ENCODE measurements at places on chromosomes 12 and 14. TPM values are rescaled to one million over a fixed set of nuclear protein-coding genes. Genes with fewer than 3 reads are reported as not detected.
A peak's percentile ranks its signal among the peaks of the same experiment; 100 is the strongest.

GRCh38 chr12:49985981-49986380 lies 13.2 kb downstream of the AQP6 start:
- no peaks in the 10 kb centered on the region for H3K27me3 ChIP-seq
- DNase-seq = no peak
- no peak overlapping the region for H3K4me3 ChIP-seq
- H3K36me3 ChIP-seq = peaks cover 11% of the 10 kb centered on the region
- no peak overlapping the region for H3K27ac ChIP-seq

GRCh38 chr12:6551063-6551461 lies 4.8 kb downstream of the IFFO1 start:
- peak overlapping the region; percentile 93 for H3K27ac ChIP-seq
- H3K27me3 ChIP-seq = peaks cover 3% of the 10 kb centered on the region
- DNase-seq = no peak
- peaks cover 82% of the 10 kb centered on the region for H3K4me1 ChIP-seq
- H3K4me3 ChIP-seq = peak overlapping the region; percentile 98

DNA sequence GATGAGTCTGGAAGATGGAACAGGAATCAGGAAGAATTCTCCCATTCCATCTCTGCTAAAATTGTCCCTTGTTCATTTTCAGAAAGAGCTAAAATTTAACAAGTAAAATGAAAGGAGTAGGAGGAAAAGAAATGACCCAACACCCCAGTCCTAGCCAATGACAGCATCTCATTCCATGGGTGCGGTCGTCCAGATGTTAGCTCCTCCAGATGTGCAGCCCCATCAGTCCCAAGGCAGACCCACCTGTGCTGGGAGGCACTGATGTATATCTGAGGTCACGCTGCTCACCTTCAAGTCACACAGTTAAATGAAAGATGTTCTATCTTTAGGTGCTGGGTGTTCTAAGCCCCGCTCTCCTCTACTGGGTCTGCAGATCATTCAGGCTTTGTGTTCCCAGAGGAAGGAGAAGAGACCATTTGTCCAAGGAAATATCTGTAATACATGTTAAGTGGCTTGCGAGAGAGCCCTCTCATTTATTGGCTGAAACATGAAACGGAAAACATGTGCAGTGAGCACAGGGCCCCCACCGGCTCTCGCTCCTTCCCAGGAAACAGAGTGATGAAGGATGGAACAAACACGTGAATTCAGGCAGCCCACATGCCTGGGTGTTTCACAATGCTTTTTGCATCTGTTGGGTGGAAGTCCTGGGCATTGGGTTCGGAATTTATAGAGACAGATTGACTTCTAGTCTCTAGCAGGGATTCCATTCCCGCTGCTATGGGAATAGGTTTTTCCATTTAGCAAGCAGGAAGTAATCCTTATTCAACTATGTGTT lies 294.6 kb downstream of the NUAK1 start:
- no peak overlapping the region for H3K27ac ChIP-seq
- peak; percentile 6 for DNase-seq
- H3K27me3 ChIP-seq = no peaks in the 10 kb centered on the region
- no peaks in the 10 kb centered on the region for H3K36me3 ChIP-seq
- H3K4me3 ChIP-seq = no peak overlapping the region

DNA sequence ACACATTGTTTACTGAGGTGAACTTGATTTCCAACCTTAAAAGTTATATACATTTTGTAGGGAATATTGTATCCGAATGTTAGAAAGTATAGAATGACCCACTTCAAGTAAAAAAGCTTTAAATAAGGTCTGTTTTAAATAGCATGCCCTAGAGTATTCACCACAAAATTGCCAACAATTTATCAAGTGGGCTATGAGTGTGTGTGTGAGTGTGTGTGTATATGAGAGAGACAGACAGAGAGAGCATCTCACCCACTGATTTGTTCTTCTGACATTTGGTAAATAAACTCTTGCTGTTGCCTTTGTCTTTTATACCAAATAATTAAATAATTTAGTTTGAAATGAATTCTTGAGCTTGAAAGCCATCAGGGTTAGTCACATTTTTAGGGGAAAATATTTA lies 29.8 kb upstream of the RAP1B start:
- H3K4me3 ChIP-seq = no peak overlapping the region
- no peaks in the 10 kb centered on the region for H3K27me3 ChIP-seq
- no peak overlapping the region for H3K27ac ChIP-seq
- H3K36me3 ChIP-seq = no peaks in the 10 kb centered on the region
- no peak for DNase-seq

DNA sequence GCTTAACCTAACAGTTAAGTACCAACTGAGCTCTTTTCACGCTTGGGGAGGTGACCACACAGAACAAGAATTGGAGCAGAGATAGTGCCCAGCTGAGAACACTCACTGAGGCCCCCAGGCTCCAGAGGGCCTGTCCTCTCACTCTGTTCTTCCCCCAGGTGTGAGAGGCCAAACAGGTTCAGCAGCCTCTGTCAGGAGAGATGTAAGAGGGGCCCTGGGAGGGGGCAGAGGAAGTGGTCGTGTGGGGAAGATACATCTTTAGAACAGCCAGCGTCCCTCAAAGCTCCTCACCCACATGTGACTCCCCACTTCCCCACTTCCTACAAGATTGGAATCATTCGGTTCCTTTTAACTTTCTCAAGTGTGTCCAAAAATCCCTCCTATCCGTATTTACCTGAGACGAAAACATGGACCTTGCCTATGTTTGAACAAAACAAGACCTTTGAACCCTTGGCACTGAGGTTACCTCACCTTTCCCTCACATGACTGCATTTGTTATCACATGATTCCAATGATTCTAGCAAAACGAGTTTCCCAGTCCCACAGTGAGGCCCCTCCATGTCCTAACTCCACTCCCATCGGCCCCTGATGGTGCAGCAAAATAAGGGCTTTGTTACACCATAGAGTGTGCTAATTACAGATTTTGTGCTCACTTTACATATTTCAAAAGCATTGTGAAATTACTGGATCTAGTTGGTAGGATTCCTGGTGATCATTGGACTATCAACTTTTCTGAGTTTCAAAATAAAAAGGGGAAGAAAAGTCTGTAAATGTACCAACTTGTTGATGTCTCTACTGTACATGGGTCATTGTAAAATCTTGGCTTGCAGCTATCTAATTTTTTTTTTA lies 40.0 kb upstream of the PAPOLA start:
- DNase-seq = no peak
- H3K4me3 ChIP-seq = no peak overlapping the region
- no peaks in the 10 kb centered on the region for H3K36me3 ChIP-seq
- H3K27ac ChIP-seq = no peak overlapping the region
- no peaks in the 10 kb centered on the region for H3K4me1 ChIP-seq

GRCh38 chr12:83183132-83183531 lies 496.4 kb downstream of the TMTC2 start:
- no peaks in the 10 kb centered on the region for H3K4me1 ChIP-seq
- H3K4me3 ChIP-seq = no peak overlapping the region
- H3K36me3 ChIP-seq = peaks cover 3% of the 10 kb centered on the region
- no peak overlapping the region for H3K27ac ChIP-seq
- DNase-seq = no peak

DNA sequence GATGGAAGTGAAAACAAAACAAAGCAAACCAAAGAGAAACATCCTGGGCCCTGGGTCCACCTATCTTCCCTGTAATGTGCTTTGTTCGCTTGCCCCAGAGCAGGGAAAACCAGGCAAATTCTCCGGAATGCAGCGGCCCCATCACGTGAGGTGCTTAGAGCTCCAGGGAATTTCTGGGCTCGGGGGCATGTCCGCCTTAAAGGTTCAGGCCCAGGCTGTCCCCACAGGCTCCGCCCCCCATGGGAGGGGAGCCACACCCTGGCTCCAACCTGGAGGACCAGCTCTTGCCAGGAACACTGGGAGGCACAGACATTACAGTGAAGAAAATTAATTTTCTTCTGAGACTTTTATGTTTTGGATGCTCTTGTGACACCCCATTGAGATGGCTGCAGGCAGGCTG lies 69.9 kb downstream of the RBM19 start:
- H3K27ac ChIP-seq = no peak overlapping the region
- DNase-seq = no peak
- H3K4me3 ChIP-seq = no peak overlapping the region

- no peak for DNase-seq
- H3K4me1 ChIP-seq = no peaks in the 10 kb centered on the region
- H3K27me3 ChIP-seq = no peaks in the 10 kb centered on the region
- H3K4me3 ChIP-seq = no peak overlapping the region
- H3K27ac ChIP-seq = no peak overlapping the region
Observed at GRCh38 chr12:108313606-108314351, 25.3 kb downstream of the CMKLR1 start.

DNA sequence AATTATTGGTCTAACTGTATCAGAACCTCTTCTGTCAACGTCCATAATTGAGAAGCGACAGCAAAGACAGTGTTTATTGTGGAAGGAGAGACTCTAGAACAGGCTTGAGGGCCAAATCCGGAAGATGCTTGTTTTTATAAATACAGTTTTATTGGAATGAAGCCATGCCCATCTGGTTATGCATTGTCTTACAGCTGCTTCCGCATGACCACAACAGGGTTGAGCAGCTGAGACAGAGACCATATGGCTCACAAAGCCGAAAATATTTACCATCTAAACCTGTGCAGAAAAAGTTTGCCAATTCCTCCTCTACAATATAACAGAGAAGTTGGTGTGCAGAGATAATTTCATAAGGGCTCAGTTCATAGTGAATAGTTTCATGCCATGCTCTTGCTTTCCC lies 24.5 kb downstream of the PRKAB1 start:
- peaks cover 17% of the 10 kb centered on the region for H3K36me3 ChIP-seq
- H3K4me3 ChIP-seq = peak overlapping the region; percentile 56
- H3K27me3 ChIP-seq = no peaks in the 10 kb centered on the region
- peak overlapping the region; percentile 74 for H3K27ac ChIP-seq

- H3K4me1 ChIP-seq = no peaks in the 10 kb centered on the region
- DNase-seq = no peak
- no peaks in the 10 kb centered on the region for H3K27me3 ChIP-seq
- no peak overlapping the region for H3K27ac ChIP-seq
- H3K36me3 ChIP-seq = no peaks in the 10 kb centered on the region
Observed at GRCh38 chr12:123485756-123486155, 27.8 kb downstream of the SNRNP35 start.

- no peak overlapping the region for H3K27ac ChIP-seq
- H3K36me3 ChIP-seq = peaks cover 12% of the 10 kb centered on the region
- no peak overlapping the region for H3K4me3 ChIP-seq
- H3K27me3 ChIP-seq = no peaks in the 10 kb centered on the region
- DNase-seq = no peak
- H3K4me1 ChIP-seq = no peaks in the 10 kb centered on the region
Observed at GRCh38 chr12:129549656-129550055, 354.2 kb downstream of the TMEM132D start.

- peaks cover 8% of the 10 kb centered on the region for H3K36me3 ChIP-seq
- peak overlapping the region; percentile 28 for H3K4me3 ChIP-seq
- peaks cover 11% of the 10 kb centered on the region for H3K27me3 ChIP-seq
- no peak for DNase-seq
- peaks cover 41% of the 10 kb centered on the region for H3K4me1 ChIP-seq
Observed at GRCh38 chr12:117679776-117680175, 289.0 kb downstream of the KSR2 start.

DNA sequence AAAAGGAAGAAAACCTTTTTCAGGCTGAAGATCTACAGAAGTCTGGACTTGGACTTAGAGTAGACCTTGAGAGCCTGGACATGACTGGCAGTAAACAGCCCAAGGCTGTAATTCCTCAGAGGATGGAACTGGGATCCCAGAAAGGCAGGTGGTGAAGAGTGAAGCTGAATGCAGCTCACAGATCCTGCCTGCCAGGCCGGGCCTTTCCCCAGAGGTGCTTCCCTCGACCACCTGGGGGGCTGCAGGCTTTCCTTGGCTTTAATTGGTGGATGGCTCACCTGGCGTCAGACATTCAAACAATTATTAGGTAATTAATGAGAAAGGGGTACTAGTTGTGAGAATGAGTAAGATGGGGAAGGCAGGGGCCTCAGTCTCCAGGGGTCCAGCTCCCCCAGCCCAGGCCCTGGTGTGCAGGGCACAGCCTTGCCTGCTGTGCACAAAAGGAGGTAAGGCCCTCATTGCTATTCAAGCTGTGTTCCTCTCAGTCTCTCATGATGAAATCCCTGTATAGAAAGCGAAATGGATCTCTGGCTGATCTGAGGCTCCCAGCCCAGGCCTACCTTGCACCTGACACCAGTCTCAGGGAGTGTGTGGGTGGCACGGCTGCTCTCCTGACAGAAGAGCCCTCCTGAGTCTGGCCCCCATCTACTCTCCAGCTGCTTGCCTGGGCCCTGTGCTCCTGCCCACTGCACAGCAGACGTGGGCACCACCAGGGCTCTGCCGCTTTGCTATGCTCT lies 63.0 kb upstream of the TCL1A start:
- H3K4me1 ChIP-seq = no peaks in the 10 kb centered on the region
- H3K27ac ChIP-seq = no peak overlapping the region
- H3K27me3 ChIP-seq = peaks cover 1% of the 10 kb centered on the region

DNA sequence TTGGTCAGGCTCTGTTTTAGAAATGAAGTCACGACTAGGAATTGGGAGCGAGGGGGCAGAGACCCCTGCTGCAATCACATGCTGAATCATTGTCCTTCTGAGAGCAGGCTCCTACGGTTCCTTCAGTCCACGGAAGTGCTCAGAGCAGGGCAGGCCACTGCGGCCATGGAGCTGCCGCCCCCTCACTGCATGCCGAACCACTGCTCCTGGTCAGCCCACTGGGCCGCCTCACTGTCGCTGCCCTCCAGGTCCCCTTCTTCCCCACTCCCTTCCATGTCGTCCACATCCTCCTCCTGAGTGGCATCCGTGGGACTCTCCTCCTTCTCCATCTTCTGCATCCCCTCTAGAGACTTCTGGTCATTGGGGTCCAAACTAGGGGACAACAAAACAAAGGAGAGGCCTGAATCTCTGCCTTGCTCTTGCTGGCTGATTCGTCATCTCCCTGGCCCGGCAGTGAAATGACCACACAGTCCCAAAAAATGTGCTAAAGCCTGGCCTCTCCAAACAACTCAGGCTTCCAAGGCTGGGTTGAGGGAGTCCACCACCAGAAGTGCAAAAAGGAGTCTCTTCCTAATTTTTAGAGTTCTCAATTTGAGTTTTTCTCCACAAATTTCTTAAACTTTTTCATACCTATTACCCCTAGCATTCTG lies 29.4 kb downstream of the ANAPC7 start:
- no peak for DNase-seq
- peak overlapping the region; percentile 53 for H3K27ac ChIP-seq
- no peak overlapping the region for H3K4me3 ChIP-seq
- H3K4me1 ChIP-seq = peaks cover 5% of the 10 kb centered on the region
- peaks cover 37% of the 10 kb centered on the region for H3K36me3 ChIP-seq

GRCh38 chr12:26798640-26799039 lies 34.4 kb downstream of the ITPR2 start:
- H3K36me3 ChIP-seq = no peaks in the 10 kb centered on the region
- DNase-seq = no peak
- no peak overlapping the region for H3K27ac ChIP-seq
- H3K27me3 ChIP-seq = no peaks in the 10 kb centered on the region
- H3K4me1 ChIP-seq = peaks cover 22% of the 10 kb centered on the region
- no peak overlapping the region for H3K4me3 ChIP-seq

GRCh38 chr14:67079846-67080245 lies 109.4 kb upstream of the GARIN2 start:
- no peak overlapping the region for H3K4me3 ChIP-seq
- no peak overlapping the region for H3K27ac ChIP-seq
- H3K27me3 ChIP-seq = no peaks in the 10 kb centered on the region
- DNase-seq = no peak
- H3K4me1 ChIP-seq = peaks cover 5% of the 10 kb centered on the region

GRCh38 chr14:27917896-27918295 lies 848.7 kb upstream of the FOXG1 start:
- no peaks in the 10 kb centered on the region for H3K36me3 ChIP-seq
- no peak overlapping the region for H3K27ac ChIP-seq
- H3K27me3 ChIP-seq = no peaks in the 10 kb centered on the region
- DNase-seq = no peak
- H3K4me1 ChIP-seq = no peaks in the 10 kb centered on the region
- no peak overlapping the region for H3K4me3 ChIP-seq

Gene IGF1
- 0.60 TPM for total RNA-seq

Gene DTX1
- not detected for total RNA-seq

Gene NEDD1
- 116 TPM for total RNA-seq

Gene OR9K2
- not detected for total RNA-seq

Gene DENND5B
- 9.6 TPM for total RNA-seq

Gene PRPH
- total RNA-seq = not detected

Gene LBHD2
- not detected for total RNA-seq

Gene SLC6A13
- not detected for total RNA-seq
